NCI-H460 (cell line): ENCODE measurements at places on chromosomes 11 and 22.

GRCh38 chr11:44324749-44325525, 15.0 kb upstream of the ALX4 start:
- DNase-seq, result no peak

GRCh38 chr22:45007391-45008185, 2.2 kb downstream of the PHF21B start:
- no peak for DNase-seq

DNA sequence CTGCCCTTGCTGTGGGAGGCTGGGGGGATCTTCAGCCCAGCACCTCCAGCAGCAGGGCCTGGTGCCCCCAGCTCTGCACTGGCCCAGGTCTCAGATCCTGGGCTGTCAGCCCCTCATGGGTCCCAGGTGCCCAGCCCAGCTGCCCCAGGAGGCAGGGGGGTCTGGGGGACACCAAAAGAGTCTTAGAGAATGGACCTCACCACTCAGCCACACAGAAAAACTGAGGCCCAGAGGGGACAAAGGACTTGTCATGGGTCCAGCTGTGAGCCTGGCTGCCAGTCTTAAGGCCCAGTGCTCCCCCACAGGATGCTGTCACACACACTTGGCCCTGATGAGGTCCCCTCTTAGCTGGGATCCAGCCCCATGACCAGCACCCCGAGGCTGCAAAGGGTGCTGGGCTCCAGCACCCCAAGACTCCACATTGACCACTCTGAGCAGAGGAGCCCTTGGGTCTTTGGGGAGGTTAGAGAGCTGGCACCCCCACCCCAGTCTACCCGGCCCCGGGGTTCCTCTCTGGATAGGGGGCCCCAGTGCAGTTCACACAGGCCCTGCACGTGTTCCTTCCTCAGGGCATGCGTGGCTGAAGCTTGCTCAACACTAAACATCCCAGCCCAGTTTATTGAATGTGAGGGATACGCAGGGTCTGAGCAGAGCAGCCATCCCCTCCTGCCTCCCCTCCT, 54.4 kb downstream of the IGLL5 start:
- no peak for DNase-seq

GRCh38 chr22:31825513-31825912, 71.7 kb downstream of the DEPDC5 start:
- no peak for DNase-seq

GRCh38 chr11:15150507-15150906, 35.8 kb downstream of the INSC start:
- no peak for DNase-seq
